Activated CD4-positive, alpha-beta T cell treated with anti-CD3 and anti-CD28 coated beads for 4 hours (primary cell): ENCODE measurements at places on chromosomes 11 and 22.
A peak's percentile ranks its signal among the peaks of the same experiment; 100 is the strongest.

- DNase-seq: no peak
These were observed 816.8 kb upstream of the FAT3 start for GRCh38 chr11:91407842-91408241.

DNA sequence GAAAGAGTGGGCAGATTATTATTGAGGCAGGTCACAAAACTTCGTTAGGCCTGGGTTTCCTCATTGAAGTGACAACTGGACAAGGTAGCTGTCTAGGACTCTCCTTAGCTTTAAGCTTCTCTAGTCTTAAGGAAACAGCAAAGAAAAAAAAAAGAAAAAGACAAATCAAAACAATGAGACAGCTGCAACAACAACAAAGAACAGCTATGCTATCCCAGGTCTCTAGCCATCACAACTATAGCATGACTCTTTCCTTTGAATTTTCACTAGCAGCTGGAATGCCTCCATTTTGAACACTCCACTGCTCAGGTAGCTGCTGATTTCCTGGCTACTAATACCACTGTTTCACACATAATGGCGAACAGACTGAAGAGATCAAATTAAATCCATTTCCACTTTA lies 302.4 kb upstream of the SORL1-AS1 start:
- DNase-seq: no peak

- no peak for DNase-seq
These were observed 96.1 kb upstream of the LRRC55 start for GRCh38 chr11:57085611-57086010.

GRCh38 chr11:128457874-128458273 lies 129.5 kb downstream of the ETS1 start:
- no peak for DNase-seq

DNA sequence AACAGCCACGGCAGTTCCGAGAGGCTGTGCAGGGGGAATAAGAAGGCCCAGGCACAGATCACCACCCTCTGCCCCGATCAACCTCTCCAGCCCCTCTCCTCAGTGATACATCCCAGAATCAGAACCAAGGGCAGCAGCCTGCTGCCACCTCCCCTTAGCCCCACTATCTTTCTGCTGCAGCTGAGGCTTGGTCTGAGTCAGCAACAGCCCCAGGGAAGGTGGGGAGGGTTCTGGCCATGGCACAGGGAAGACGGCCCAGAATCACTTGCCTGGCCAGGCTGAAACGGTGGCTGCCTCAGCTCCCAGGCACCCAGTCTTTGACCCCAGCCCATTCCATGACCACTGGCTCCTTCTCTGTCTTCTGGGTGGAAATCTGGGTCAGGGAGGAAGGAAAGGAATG lies 2.3 kb downstream of the CHID1 start:
- DNase-seq: no peak

GRCh38 chr11:121321614-121322243 lies 29.2 kb downstream of the SC5D start:
- DNase-seq: peak; percentile 20

GRCh38 chr22:38125038-38125610 lies 14.6 kb upstream of the BAIAP2L2 start:
- no peak for DNase-seq

DNA sequence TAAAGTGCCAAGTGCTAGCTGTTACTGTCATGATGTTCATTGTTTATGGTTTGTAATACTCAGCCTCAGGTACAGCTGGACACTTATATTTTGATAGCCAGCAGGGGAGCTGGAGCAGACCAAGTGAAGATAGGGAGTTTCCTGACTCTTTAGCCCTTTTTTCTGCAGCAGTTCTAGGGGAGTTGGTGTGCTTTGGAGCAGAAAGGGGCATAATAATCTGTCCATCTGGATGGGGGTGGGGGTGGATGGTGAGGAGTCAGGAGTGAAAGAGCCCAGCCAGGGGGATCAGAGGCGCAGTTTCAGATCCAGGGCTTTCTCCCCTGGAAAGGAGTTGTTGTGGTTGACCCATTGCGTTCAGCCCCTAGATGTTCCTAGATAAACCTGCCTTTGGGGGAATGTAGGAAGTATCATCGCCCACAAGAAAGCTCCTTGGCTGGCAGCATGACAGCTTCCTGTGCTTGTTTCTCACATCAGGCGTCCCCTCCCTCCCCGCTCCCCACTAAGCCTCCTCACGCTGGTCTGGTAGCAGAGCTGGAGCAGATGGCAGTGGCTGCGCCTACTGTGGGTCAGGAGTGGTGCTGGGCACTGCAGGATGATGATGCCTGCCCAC lies 41.9 kb downstream of the MED15 start:
- peak; percentile 38 for DNase-seq

- no peak for DNase-seq
These were observed 861.2 kb downstream of the OPCML start for GRCh38 chr11:132670921-132671675.

DNA sequence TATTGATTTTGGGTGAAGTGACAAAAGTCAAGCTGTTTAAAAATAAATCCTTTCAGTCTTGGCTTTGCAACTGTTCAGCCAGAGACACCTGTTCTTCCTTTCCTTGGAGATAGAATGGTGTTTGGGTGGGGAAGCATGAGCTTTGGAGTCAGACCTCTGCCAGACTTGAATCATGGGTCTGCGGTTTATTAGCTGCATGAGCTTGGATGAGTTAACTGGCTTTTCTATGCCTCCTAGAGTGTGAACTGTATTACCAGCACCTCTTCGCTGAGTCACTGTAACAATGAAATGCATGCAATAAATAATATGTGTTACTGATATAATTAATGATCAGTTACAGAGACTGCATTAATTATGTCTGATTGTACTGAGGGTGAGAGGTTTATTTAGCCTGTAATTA lies 13.5 kb upstream of the MYEOV start:
- no peak for DNase-seq

GRCh38 chr11:22584976-22585375 lies 40.6 kb downstream of the FANCF start:
- DNase-seq: no peak

DNA sequence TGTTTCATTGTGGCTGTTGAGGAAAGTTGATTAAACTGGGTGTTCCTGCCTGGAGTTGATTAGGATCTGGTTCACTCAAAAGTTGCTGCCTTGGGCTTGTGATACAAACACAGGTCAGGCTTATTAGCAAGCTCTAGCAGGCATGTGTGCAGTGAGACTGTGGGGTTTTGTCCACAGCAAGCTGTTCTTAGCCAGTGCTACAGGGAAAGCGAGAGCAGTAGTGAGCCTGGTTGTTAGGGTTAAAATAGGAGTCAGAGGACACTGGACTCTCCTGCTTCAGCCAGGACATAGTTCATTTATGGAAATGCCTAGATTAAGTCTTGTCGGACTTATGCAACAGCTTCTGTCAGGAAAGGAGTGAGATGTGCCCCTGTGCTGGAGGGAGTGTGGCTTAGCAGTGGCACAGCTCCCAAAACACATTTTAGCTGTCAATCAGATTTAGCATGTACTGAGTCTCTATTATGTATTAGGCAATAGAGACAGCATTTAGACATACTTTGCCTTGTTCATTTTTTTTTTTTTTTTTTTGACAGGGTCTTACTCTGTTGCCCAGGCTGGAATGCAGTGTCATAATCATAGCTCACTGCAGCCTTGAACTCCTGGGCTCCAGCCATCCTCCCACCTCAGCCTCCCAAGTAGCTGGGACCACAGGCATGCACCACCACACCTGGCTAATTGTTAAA lies 8.7 kb downstream of the SNRPD3 start:
- no peak for DNase-seq

DNA sequence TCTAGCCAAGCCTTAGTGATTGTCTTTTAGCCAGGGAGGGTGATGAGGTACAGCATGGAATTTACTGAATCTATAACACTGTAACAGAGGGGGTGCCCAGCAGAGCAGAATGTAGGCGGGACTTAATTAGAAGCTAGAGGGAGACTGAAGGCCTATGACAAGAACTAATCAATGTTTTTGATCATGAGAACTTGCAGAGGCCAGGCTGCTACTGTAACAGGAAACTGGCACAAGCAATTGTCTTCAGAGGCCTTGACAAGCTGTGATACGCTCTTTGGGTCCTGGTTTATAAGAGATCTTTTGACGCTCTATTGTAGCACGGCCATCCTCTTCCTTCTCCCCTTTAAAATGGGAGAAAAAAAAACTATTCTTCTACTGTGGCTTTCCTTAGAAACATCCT lies 1297.3 kb downstream of the JRKL start:
- DNase-seq: no peak

GRCh38 chr11:6328321-6328720 lies 8.0 kb upstream of the CAVIN3 start:
- no peak for DNase-seq
